ENCODE measurements at places on chromosomes 7 and 10.

DNA sequence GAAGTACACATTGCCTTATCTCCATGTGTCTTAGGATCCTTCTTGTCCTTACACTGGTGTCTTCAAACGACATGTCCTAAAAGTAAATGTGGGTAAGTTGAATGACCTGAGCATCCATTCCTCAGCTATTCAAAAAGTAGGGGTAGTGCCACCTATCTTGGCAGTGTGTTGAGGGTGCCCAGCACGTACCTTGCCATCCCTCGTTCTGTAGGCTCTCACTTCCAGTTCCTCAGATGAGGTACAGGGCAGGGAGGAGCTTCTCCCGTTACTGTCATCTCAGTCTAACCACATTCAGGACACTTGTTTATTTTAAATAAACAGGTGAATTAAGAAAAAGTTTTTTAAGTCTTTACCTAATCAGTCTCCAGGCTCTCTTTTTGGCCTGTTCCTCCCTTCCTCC lies 13.0 kb downstream of the BUD23 start:
- DNase-seq, result no peak

DNA sequence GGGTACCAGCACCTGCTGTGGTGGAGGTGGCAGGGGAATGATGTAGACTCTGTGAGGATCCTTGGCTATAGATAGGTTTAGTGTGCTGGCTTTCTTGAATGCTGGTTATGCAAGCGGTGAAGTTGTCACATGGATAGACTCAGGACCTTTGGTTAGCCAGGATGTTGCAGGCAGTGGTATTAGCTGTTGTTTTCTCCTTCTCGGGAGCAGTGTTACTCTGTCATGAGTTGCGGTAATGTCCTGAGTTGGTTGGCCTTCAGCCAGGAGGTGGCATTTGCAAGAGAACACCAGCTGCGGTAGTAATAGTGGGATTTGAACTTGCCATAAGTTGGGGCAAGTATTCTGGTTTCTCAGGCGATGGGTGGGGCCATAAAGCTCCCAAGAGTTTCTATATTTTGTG lies 10.8 kb downstream of the AGK start:
- DNase-seq, result no peak

DNA sequence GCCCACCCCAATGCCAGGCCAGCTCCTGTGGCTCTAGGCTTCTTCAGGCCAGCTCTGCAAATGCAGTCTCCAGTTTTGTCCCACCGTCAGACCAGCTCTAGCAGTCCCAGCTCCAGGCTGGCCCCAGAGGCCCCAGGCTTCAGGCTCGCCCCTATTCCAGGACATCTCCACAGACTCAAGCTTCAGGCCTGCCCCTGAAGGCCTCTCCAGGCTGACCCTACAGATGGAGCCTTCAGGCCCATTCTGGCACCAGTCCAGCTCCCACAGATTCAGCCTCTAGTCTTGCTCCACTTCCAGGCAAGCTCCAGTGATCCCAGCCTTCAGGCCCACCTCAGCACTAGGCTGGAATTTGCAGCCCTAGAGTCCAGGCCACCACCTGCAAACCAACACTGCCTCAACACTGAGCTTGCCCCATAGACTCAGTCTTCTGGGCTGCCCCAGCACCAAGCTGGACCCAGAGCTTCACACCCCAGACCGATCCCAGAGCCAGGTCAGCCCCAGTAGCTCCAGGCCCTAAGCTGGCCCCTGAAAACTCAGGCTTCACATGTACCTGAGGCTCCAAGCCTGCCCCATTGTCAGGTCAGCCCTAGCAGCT lies 170.2 kb downstream of the ITGB1 start:
- no peak for DNase-seq

DNA sequence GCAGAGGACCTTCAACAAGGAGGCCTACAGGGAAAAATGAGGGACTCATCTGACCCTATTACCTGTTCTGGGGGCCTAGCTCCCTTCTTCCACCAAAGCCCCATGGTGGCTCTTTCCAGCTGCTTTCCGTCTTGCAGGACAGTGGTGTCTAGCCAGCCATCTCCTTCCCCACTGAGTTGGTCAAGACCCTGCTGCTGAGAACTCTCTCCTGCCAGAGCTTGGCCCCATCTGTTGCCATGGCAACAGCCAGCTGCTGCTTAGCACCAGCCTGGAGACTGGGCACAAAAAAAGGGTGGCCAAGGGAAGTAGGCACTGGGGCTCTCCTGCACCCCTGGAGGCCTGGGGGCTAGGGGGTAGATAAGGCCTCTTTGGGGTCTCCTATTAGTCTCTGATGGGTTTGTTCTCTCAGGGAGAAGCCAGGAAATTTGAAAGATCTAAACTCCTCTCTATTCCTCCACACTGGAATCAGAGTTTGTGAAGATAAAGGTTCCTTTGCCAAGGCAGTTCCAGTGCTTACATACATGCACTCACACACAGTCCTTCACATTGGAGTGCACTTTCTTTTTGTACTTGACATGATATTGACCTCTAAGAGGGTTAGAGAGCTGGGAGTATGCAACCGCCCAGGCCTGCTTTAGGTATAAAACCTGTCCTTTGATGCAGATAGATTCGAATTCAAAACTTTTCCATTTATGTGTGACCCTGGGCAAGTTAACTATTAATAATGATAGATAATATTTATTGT lies 15.8 kb downstream of the TSPAN33 start:
- no peak for DNase-seq

DNA sequence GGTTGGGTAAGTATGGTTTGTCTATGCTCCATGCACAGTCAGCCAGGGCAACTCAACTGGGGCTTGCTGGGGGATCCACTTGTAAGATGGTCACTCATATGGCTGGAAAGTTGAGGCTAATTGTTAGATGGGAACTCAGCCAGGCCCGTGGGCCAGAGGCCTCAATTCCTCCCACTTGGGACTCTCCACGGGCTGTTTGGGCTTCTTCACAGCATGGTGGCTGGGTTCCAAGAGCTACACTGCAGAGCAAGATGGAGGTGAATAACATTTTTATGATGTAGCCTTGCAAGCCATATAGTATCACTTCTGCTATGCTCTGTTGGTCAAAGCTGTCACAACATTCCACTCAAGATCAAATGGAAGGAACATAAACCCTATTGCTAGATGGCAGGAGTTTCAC lies 39.2 kb downstream of the ELMO1 start:
- DNase-seq, result no peak

DNA sequence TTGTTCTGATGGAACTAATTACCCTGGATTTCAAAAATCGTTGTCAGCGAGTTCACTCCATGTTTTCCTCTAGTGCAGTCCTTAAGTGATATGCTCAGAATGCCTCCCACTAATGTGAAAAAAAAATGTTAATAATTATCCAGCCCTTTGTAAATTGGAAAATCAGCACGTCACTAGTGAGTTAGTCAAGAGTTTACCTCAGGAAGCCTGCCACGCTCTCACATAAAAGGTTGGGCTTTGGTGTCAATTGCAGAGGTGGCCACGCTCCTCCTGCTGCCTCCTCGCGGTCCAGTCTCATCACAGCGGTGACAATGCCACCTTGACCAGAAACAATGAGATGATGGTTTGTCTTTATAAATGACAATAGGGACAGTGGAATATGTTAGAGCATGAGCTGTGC lies 22.5 kb downstream of the UPP1 start:
- no peak for DNase-seq

DNA sequence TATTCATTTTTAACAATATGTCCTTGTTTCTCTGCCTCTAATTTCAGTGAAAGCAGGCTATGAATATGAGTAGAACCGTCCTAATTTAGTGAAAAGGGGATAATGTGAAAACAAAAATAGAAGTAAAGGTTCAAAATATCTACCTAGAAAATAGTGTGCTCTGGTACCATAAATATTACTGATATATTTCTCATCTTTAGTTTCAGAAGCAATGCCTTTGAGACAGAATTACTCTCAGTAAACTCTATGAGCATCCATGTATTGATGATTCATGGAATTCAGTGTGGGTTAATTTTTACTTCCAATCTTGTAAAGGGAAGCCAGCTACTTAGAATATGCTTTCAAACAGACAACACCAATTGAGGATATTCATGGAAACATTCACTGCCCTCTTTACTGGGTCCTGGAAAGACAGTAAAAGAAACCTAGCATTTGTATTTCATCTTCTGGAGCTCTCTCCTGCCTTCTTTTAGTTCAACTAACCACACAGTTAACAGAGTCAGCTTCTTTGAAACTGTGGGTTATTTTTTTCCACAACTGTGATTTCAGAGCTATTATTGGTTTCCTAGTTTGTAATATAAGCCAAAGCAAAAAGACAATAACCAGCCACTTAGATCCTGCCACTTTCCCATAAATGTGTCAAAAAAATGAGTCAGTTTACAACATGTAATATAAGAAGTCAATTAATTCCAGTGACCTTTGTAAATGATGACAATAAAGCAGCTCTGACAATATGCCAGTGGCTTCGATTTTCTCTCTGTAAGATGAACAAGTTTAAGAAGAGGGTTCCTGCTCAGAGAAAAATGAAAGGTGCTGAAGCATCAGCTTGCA lies 1.7 kb downstream of the LRRN3 start:
- DNase-seq, result no peak

- DNase-seq, result no peak
These were observed 18.1 kb upstream of the GSTK1 start for GRCh38 chr7:143245123-143245522.

GRCh38 chr10:3104251-3104918 lies 37.0 kb downstream of the PFKP start:
- DNase-seq, result no peak

GRCh38 chr10:79356104-79356503 lies 8.8 kb downstream of the PPIF start:
- no peak for DNase-seq

GRCh38 chr10:59873896-59874295 lies 32.5 kb downstream of the CCDC6 start:
- no peak for DNase-seq

DNA sequence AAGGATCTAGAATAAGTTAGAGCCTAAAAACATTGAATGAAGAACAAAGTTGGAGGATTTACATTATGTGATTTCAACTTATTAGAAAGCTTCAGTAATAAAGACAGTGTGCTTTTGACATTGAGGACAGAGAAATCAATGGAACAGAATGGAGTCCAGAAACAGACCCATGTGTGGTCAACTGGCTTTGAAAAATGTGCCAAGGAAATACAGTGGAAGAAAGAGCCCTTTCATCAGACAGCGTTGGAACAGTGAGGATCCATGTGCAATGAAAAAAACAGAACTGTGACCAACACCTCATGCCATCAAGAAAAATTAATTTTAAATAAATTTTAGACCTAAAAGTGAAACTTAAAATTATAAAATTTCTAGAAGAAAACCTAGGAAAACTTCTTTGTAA lies 50.6 kb upstream of the LRRC18 start:
- no peak for DNase-seq

- no peak for DNase-seq
These were observed 19.9 kb upstream of the ATOH7 start for GRCh38 chr10:68251625-68252495.

GRCh38 chr10:105473170-105473569 lies 832.1 kb downstream of the SORCS3 start:
- DNase-seq, result no peak

Measured in stimulated activated CD4-positive, alpha-beta T cell treated with anti-CD3 and anti-CD28 coated beads, Interleukin-2, amount 100 ng/mL, for 24 hours (primary cell).